ENCODE measurements at places on chromosomes 16 and 17.

DNA sequence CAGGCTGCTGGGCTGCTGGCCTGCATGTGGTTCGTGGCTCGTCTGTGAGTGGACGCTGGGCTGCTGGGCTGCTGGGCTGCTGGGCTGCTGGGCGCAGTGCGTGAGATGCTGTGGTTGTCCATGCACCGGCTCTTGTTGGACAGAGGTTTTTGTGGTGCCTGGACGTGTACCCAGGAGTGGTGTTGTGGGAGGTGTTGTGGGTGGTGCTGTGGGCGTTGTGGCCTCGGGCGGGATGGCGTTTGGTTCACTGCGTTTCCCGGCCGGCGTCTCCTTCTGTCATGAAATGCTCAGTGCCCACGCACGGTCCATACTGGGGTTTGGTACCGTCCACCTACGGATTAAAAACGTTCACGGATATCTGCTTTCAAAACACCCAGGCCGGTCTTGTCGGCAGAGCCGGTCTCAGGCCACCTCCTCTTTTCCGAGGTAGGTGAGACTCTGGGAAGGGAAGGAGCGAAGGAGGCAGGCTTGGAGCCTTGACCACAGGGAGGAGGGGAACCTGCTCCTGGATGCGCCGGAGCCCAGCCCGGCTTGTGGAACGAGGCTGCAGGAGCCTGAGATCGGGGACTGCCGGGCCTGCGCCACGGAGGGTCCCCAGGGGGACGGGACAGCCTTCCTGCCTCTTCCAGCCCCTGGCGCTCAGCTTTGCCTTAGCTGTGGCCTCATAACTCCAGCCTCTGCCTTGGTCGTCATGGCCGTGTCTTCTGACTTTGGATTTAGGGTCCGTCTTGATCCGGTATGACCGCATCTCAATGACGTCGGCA lies 29.8 kb upstream of the GNG13 start:
- DNase-seq, result no peak

DNA sequence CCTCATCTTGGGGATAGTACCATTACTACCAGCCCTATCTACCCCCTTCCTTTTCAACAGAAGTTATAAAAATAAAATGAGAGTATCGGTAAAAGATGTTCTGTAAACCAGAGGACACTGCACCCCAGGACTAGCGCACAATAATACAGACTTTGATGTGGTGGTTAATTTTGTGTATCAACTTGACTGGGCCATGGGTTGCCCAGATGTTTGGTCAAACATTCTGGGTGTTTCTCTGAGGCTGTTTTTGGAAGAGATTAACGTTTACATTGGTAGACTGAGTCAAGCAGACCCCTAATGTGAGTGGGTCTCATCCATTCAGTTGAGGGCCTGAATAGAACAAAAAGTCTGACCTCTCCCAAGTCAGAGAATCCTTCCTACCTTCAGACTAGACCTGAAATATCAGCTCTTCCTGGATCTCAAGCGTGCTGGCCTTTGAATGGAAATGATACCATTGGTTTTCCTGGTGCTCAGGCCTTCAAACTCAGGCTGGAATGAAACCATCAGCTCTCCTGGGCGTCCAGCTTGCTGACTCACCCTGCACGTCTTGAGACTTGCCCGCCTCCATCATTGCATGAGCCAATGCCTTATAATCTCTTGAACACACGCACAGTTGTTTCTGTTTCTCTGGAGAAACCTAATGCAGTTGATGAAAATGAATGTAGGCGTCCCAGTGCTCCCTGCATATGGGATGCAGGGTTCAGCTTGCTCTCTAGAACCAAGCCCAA lies 10.1 kb downstream of the MRM1 start:
- no peak for DNase-seq

DNA sequence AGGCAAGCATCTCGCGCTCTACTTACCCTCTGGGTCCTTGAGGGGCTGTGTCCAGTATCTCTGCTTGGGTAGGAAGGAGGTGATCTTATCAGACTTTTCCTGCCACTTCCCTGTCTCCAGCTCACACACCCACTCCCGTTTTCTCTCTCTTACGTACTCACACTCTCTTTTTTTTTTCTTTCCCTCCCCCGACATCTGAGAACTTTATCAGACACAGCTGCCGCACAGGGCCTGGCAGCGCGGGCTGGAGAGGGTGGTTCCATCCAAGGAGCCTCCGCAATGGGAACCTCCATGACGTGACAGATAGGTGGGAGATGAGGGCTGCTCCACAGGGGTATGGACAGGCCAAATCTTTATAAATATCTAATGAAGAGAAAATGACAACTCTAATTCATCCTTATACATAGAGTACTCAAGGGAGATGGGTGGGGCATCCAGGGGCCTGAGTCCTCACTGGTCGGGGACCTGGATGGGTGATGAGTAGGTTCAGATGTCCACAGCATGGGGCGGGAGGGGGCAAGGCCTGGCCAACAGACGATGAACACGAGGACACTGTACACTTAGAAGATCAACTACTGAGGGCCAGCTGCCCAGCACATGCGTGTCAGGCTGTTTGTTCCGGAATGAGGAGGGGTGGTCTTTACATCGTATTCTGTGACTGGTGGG lies 23.3 kb downstream of the MINK1 start:
- no peak for DNase-seq

DNA sequence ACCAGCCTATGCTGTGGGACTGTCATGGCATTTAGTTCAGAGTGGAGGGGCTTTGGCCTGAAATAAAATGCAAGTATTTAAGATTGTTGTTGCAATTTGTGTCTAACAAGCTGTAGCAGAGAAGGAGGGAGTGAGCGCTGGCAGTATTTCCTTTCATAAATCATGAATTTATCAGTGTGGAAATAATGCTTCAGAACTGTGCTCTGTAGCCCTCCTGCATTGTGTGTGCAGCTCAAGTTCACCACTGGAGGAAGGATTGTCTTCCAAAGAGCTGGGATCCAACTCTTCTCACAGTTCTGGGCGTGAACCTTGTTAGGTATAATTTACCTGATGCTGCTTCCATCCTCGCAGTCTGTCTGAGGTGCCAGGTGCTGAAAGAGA lies 15.1 kb downstream of the SNX11 start:
- DNase-seq, result no peak

DNA sequence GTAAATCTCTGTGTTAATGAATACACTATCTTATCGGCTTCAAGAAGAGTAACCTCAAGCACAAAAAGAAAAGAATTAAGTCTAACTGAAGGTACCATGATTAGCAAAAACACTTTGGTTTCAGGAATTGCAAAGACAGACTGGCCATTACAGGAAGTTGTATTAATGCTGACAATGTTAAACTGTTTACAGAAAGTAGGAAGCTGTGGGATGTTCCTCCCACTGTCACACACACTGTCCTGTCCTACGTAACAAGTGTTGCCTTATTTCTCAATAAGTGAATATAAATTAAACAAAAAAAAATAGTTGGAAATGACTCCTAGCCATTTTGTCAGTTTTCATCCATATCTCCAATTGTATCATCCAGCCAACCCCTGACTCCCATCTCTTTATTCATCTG lies 8.6 kb downstream of the GNA13 start:
- DNase-seq, result no peak

- DNase-seq, result no peak
Measured at GRCh38 chr17:53061446-53061845, 761.3 kb upstream of the KIF2B start.

DNA sequence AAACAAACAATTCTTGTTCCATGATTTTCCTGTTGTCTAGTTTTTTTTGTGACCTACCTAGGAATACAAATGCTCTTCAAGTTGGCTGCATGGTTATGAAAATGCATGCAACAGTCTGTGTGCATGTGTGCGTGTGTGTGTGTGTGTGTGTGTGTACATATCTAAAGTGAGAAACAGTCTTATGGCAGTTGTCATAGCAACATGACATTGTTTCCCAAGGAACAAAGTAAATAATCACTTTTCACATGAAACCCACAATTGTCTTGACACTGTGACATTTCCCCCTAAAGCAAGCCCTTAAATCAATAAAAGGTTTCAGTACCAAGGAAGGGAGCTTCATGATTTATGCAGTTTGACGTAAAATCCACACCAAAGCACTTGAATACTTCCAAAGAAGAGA lies 758.4 kb downstream of the CDH8 start:
- DNase-seq, result no peak

DNA sequence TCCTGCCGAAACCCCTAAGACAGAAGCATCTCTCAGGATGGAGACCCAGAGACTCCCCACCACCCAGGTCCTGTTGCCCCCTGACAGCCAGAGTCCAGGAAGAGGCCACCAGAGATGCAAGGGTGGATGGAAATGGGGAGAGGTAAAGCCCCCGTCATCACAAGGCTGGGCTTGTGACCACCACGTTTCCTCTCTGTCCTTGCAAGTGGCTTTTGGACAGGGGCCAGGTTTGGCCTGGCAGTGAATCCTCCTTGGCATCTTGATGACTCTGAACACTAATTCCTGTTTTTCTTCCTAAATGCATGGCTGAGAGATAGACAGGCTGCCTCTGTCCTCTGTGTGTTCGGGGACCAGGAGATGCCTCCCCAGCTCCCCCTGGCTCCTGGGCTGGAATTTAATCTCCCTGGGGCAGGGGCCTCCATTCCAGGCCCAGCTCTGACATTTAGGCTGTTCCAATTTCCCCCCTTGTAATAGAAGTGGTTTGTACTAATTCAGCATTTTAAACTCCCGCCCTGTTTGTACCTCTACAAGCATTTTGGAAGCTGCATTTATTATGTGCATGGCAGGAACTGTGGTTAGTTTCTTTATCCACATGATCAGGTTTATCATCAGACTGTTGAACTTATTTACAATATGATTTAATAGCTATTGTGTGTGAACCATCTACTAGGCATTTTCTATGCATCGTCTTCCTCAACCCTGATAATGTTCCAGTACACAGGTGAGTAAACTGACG lies 116.1 kb upstream of the IRX6 start:
- no peak for DNase-seq

GRCh38 chr16:10497132-10498101 lies 83.0 kb downstream of the EMP2 start:
- no peak for DNase-seq

DNA sequence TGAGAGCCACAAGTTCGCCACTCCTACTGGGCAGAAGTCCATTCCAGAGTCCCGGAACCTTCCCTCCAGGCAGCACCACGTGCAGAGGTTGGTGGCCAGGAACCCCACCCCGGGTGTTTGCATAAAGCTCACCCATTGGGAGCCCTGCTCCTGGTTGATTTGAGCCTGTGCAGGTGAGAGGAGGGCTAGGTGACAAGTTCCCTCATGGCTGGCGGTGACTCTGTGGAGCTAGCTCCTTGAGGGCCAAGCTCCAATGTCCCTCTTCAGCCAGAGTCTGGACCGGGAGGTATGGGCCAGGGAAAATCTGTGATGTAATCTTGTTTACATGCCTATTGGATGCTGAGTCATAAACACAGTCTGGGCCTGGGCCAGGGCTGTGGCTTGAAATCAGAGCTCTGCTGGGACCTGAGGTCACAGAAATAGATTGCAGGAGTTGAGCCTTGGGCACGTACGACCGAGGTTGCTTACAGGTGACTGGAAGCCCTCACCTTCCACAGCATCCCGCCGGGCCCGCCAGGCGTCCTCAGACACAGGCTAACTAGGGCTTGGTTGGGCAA lies 118.9 kb downstream of the AATF start:
- DNase-seq, result no peak

GRCh38 chr17:17170346-17170985 lies 35.7 kb downstream of the PLD6 start:
- no peak for DNase-seq

DNA sequence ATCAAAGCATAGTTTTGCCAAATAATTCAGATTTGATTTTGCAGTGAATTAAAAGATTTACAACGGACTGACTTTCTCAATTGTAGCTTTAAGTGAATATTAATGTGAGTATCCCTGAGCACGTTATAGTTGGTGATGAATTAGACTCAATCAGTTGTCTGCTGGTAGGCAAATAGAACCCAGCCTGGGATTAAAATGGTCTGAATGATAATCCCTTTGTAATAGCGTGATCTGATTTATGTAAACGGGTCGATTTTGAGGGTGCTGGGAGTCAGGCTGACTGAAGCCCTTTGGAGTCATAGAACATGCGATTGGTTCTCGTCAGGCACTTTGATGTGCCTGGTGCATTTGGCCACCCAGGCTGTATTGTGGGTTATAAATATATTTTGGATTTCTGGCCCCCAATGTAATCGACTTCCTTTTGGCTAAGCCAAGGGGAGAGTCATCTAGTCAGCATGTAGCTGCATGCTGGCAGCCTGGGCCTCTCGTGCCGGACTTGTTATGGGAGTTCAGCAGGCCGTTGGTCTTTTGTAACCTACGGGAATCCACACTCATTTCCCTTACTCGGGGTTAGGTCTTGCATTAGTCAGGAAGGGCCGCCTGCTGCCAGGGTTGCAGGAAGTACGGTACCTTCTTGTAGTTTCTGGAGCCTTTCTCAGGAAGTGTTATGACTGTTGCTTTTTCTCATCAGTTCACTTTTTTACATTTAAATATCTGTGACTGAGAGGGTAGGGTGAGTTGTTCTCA lies 5.4 kb downstream of the PGS1 start:
- DNase-seq, result no peak
